Stimulated activated CD4-positive, alpha-beta T cell treated with anti-CD3 and anti-CD28 coated beads, Interleukin-2, amount 100 ng/mL, for 48 hours (primary cell): ENCODE measurements at places on chromosomes 6 and 20.

- no peak for DNase-seq
Observed at GRCh38 chr6:166624275-166624674, 2.8 kb downstream of the RPS6KA2 start.

- DNase-seq = no peak
Observed at GRCh38 chr20:20820785-20821483, 108.5 kb upstream of the RALGAPA2 start.

GRCh38 chr6:154106251-154106650, 67.2 kb downstream of the OPRM1 start:
- no peak for DNase-seq

GRCh38 chr20:53788253-53789022, 194.8 kb upstream of the ZNF217 start:
- DNase-seq = no peak

DNA sequence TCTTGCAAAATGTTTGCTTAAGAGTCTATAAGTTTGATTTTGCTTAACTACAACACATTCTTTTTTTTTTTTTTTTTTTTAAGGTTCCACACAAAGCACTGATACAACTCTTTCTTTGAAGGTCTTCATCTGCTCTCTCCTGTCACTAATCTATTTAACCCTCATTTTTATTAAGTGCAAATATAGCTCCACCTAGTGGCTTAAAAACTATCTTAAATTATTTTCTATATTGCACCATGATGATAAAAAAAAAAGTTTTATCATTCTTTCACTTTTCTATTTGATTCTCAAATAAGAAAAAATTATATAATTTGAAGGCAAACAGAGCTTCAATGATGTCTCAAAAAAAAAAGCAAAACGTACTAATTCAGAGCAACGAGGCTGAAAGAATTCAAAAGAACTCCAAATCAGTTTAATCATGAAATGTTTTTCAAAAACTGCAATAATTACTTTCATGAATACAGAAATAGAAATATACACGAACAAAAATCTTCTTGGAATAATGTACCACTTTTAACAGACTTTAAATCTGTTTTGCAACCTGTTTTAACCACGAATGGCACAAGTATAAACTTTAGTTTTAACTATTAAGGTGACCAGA, 12.8 kb downstream of the ESF1 start:
- DNase-seq = no peak

GRCh38 chr6:11232770-11233626, 530 bp upstream of the NEDD9 start:
- DNase-seq = no peak

DNA sequence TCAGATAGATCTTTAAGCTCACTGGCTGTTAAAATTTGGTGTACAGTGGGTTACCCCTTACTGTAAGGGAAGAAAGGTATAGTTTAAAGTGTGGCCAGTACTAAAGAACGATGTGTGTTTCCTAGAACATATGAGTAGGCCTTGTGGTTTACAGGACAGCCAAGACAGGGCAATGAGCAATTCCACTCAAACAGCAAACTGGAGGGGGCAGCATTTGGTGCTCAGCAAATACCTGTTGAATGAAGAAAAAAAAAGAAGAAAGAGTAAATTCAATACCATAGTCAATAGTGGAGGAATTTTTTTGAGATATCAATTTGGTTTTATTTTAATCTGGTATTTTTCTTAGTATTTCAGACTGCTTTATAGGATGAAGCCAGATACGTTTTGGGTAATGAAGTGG, 3.8 kb upstream of the NCOA5 start:
- no peak for DNase-seq

GRCh38 chr6:106684011-106684410, 54.6 kb downstream of the QRSL1 start:
- DNase-seq = no peak

DNA sequence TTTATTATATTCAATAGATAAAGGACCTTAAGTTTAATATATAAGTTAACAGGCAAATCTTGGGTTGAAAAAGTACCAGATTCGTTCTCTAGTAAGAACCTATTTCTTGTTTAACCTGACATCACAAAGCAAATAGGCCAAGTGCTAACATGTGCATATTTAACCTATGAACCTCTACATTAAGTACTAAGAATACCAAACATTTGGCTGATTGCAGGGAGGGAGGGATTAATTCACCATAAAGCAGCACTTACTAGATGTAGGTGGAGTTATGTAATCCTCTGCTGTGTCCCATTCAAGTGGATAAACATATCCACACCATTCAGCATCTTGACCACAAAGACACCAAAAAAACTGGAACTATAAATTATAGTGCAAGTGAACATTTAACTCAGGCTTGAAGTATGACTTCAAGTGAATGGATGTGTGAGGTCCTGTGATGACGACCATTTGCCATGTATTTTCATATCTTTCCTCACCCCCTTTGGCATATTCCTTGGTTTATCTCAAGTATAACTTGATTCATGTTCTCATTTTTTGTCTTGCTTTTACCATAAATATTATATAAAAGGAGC, 10.2 kb downstream of the STX11 start:
- no peak for DNase-seq

- no peak for DNase-seq
Observed at GRCh38 chr6:5763407-5763806, 243.3 kb downstream of the NRN1 start.

DNA sequence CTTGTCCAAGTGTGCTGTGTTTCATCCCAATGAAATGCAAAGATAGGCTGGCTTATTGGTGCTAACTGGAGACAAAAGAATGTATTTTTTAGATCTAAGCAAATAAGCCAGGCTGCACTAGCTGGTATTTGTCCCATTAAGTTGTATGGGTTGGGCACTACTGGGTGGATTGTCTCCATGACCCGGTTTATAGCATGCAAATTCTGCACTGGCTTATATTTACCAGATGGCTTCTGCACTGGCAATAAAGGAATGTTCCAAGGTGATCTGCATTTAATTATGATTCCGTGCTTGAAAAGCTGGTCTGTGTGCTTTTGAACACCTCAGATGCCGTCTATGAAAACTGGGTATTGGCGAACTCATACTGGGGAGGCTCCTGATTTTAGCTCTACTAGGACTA, 61.4 kb upstream of the MOCS1 start:
- no peak for DNase-seq

DNA sequence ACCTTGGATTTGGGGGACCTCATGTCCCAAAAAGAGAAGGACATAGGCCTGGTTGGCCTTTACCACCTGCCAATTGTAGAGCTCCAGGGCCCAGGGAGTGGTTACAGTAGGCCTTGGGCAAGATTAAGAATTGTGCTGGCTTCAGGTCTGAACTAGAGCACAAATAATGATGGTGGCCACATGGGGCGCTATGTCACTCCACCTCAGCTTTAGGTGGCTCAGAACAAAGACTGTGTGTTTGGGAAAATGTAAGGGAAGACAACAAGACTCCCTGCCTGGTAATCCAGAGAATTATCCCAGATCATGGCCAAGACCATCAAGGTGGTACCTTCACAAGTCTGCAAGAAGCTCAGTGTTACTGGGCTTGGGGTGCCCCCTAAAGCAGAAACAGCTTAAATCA, 224.9 kb upstream of the OPRM1 start:
- no peak for DNase-seq

GRCh38 chr6:159908535-159908934, 17.7 kb downstream of the MAS1 start:
- DNase-seq = no peak

- DNase-seq = no peak
Observed at GRCh38 chr6:142830116-142830710, 114.8 kb downstream of the HIVEP2 start.

GRCh38 chr6:125512621-125513020, 210.9 kb upstream of the HDDC2 start:
- no peak for DNase-seq

DNA sequence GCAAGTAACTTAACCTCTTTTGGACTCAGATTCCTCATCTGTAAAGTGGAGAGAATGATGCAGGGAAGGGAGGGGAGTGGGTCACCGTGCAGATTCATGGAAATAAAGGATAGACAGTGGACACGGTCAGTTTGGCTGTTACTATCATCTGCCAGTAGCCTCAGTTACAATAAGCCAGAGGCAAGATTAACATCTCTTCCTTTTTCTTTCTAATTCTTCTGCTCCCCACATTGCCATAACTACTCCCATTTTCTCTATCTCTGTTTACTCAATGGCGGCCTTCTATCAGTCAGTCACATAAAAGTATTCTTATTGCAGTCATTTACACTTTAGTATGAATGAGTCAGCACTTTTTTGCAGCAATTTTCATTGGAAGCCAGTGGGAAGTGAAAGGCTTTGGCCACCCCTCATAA, 49.2 kb downstream of the PPP1R16B start:
- DNase-seq = no peak

DNA sequence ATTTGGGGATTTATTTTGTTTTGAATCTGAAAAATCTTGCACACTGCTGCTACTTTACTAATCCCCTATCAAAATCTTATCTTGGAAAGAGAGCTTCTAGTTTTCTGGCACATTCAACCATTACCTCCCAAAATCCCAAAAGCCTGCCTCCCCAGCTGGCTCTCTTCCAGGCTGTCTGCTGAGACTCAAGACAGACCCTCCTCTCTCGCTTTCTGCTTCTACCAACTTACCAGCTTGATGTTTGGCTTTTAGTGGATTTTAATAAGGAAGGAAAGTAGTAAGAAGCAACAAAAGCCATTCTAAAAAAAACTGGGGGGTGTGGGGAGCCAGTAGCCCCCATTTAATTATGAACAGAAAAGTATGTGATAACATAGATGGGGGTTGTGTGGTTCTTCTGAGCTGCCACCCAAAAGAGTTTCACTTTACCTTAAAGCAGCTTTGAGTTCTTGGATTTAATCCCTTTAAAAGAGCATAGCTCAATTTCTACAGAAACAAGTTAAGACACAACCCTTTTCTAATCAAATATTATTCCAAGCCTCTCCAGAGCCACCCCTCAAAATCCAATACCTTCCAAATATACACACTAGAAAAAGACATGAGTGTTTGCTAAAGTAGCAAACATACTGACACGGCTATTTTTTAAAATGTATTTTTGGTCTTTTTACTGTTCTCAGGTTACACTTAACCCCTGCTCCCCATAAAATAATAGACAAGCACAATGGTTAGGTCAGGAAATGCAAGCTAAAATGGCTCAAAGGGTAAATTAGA, 71.7 kb downstream of the ATP9A start:
- DNase-seq = no peak

DNA sequence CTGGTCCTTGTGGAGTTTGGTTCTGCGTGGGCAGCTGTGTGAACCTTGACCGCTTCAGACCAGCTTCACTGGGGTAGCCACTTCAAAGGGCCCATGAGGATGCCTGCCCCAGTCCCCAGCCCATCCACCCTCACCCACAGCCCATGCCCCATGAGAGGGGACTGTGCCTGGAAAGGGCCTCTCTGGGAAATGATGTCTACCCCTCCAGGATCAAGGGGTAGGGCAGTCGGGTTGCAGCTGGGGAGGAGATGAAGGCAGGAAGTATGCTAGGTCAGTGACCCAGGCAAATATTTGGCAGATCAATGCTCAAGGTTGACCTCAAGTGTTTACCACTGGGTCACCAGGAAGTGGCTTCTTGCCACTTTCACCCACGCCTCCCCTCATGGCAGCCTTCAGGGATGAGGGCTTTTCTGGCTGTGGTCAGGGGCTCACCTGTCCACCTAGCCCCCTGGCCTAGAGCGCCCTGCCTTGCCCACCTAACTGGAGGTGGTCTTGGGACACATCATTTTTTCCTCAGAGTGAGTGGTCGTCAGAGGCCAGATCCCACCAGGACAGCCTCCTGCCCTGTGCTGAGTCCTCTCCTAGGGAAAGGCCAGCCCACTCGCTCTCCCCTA, 109.5 kb downstream of the SNX5 start:
- DNase-seq = no peak

- DNase-seq = no peak
Observed at GRCh38 chr6:111258615-111259088, 171.3 kb downstream of the SLC16A10 start.

GRCh38 chr20:50340541-50340940, 149.9 kb downstream of the CEBPB start:
- no peak for DNase-seq

- DNase-seq = no peak
Observed at GRCh38 chr6:147109707-147110106, 94.5 kb upstream of the STXBP5 start.

GRCh38 chr6:9437836-9438235, 977.0 kb downstream of the TFAP2A start:
- no peak for DNase-seq

DNA sequence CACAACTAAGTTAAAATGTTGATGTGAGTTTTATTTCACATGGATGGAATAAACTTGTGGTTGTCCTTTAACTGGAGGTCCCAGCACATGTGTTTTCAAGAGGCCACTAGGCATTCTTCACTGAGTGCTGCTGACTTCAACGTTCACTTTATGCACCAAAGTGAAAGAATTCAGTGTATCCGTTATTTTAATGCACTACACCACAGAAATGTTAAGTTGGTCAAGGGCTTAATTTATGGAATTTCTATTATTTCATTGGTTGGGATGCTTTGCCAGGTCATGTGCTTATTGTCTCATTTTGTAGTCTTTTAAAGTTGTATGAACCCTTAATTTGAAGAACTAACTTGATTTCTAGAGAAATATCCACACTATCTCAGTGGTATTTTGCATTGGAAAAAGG, 106.4 kb downstream of the PPP1R14C start:
- no peak for DNase-seq

- DNase-seq = no peak
Observed at GRCh38 chr6:133503336-133503729, 262.2 kb downstream of the EYA4 start.

DNA sequence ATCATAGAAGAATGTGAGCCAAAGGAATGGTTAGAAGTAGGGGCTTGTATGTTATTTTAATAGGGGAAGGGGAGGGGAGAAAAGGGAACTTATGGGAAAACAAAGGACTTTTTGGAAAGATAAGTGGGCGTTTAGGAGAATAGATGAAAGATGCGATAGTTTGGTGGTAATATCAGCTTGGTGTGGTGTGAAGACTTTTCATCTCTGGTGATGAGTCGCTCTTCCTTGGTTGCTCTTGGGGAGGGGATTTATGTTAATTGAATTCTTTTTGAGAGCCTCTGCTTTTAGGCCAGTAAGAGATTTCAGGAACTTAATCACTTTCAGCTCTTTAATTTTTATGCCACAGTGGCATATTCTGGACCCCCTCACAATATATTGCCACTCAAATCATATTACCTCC, 10.8 kb downstream of the HECA start:
- no peak for DNase-seq

DNA sequence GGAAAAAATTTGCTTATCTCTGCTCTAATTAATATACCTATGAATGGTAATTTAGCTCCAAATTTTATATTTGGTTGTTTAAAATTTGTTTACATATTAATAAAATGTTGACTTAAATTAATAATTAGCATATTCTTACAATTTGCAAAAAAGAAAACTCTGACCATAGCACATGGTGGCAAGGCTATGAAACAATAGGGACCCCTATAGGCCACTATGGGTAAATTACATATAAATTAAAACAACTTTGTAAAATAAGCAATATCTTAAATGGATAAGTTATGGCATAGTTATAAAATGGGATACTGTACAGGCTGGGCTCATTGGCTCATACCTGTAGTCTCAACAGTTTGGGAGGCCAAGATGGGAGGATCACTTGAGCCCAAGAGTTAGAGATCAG, 76.0 kb downstream of the MKKS start:
- DNase-seq = no peak
